ENCODE measurements at places on chromosomes 5 and 9.

GRCh38 chr5:158880483-158881001, 219.2 kb downstream of the EBF1 start:
- no peak for DNase-seq

GRCh38 chr9:27462434-27462833, 61.7 kb upstream of the IFNK start:
- no peak for DNase-seq

DNA sequence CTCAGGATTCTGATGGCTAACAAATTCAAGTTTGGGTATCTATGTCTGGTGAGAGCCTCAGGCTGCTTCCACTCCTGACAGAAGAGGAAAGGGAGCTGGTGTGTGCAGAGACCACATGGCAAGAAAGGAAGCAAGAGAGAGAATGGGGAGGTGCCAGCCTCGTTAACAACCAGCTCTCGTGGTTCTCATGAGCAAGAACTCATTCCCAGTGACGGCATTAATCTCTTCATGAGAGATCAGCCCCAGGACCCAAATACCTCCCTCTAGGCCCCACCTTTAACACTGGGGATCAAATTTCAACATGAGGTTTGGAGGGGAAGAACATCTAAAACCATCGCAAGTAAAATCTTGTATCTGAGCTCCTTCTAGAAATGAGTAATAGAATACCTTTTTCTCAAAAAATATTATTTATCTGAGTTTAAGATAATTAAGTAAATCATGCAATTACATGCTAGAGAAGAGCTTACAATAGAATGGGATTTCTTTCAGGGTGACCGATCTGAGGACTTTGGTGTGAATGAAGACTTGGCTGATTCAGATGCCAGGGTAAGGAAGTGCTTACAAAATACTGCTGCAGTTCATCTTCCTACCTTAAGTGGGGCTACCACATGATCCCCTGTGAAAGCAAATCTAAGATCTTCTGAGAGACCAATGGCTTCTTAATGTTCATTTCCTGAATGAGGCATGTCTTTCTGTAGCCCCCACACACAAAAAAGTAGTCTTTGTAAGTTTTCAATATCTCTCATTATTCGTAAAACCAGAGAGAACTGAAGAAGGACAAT, 11.5 kb downstream of the ANXA1 start:
- no peak for DNase-seq

GRCh38 chr9:127574072-127574993, 37.7 kb upstream of the STXBP1 start:
- no peak for DNase-seq

DNA sequence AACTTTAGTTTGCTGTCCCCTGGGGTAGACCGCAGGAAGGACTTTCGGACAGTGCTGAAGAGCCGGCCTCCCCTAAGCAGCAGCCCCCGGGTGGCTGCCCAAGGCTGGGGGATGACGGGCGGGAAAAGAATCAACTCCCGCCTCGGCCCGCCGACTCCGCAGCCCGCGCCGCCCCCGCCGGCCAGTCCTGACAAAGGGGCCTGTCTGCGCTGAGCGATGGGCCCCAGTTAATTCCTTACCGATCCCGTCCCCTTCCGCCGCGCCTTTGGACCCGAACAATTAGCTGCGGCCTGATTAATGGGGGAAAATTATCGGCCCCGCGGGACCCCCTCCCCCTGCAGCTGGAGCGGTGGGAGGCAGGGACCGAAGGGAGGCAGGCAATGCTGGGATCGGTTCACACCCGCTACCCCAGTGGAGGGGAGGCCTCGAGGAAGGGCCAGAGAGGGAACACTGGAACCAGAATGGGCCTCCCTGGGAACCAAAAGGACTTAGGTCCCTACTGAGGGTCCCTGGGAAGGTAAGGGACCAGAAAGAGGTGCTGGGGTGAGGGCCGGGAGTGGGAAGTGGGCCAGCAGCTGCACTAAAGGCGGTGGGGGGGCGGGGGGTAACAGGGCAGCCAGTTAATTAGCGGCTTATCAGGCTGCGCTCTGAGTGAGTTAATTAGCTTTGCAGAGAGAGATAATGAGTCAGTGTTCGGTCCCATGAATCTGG, 4.2 kb downstream of the ARID3C start:
- no peak for DNase-seq
